ENCODE measurements at places on chromosomes 12 and 14.

GRCh38 chr12:111437816-111438454 is 32.2 kb downstream of the SH2B3 start:
- no peak for DNase-seq

GRCh38 chr12:106831699-106832098 is 57.2 kb downstream of the RIC8B start:
- no peak for DNase-seq

GRCh38 chr14:29805415-29806123 is 122.1 kb downstream of the PRKD1 start:
- DNase-seq = peak; percentile 80

DNA sequence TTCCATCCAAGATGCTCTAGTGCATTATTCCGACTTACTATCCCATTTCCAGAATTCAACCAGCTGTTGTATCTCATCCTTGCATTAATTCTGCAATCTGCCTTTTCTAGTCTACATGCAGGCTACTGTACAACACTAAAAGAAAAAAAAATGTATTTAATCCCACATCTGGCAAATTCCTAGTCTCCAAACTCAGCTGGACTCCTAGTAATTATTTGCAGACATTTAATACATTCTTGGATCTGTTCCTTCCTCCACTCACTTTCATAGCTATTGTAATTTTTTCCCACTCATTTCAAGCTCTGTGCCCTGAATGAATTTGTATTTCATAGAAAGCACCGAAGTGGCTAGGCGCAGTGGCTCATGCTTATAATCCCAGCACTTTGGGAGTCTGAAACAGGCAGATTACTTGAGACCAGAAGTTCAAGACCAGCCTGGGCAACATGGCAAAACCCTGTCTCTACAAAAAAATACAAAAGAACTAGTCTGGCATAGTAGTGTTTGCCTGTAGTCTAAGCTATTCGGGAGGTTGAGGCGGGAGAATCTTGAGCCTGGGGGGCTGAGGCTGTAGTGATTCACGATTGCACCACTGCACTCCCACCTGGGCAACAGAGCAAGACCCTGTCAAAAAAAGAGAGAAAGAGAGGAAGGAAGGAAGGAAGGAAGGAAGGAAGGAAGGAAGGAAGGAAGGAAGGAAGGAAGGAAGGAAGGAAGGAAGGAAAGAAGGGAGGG is 39.5 kb upstream of the YAF2 start:
- no peak for DNase-seq

GRCh38 chr12:24522736-24523135 is 426.2 kb downstream of the BCAT1 start:
- no peak for DNase-seq
